ENCODE measurements at places on chromosomes 6 and 20. TPM values are rescaled to one million over a fixed set of nuclear protein-coding genes. Genes with fewer than 3 reads are reported as not detected.

DNA sequence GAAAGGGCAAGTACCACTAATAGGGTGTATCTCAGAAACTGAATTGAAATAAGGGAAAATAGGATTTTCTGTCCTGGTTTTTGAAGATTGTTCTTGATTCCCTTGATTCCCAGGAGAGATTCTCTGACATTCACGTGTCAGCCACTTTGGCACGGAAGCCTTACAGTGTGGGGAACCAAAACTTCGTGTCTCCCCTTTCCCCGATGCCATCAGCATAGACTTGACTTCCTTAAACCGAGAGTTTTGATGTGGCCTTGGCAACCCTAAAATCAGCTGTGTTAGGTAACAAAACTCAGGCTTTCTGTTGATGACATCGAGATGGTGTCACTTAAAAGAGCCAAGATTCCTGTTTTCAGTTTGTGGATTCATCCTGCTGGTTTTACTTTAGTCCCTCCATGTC lies 7.5 kb downstream of the HMGN4 start:
- no peak for DNase-seq

- DNase-seq, result no peak
Observed at GRCh38 chr6:79687759-79688158, 56.6 kb downstream of the SH3BGRL2 start.

GRCh38 chr6:48048451-48049146 lies 62.4 kb downstream of the PTCHD4 start:
- DNase-seq, result no peak

GRCh38 chr6:81894788-81895271 lies 142.3 kb upstream of the TENT5A start:
- no peak for DNase-seq

DNA sequence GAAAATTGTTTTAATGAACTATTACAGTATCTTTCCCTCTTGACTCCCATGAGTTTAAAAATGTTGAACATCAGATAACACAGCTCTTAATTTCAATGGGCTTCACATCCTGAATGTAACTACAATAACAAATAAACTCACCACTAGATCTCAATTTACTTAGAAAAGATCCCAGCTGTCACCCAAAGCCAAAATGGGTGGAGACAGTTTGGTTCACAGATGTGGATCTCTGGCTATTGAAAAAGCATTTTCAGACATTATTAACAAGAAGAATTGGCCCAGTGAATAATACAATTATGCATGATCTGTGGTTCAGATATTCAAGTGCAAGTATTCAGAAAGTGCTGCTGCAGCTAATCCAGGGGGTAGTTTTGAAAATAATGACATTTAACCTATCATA lies 184.7 kb upstream of the RALGAPA2 start:
- DNase-seq, result no peak

GRCh38 chr20:36339646-36340592 lies 33.8 kb downstream of the DLGAP4 start:
- DNase-seq, result no peak

GRCh38 chr6:89145091-89145955 lies 532 bp upstream of the PM20D2 start:
- DNase-seq, result no peak

- DNase-seq, result no peak
Observed at GRCh38 chr6:113907102-113907815, 50.1 kb downstream of the MARCKS start.

DNA sequence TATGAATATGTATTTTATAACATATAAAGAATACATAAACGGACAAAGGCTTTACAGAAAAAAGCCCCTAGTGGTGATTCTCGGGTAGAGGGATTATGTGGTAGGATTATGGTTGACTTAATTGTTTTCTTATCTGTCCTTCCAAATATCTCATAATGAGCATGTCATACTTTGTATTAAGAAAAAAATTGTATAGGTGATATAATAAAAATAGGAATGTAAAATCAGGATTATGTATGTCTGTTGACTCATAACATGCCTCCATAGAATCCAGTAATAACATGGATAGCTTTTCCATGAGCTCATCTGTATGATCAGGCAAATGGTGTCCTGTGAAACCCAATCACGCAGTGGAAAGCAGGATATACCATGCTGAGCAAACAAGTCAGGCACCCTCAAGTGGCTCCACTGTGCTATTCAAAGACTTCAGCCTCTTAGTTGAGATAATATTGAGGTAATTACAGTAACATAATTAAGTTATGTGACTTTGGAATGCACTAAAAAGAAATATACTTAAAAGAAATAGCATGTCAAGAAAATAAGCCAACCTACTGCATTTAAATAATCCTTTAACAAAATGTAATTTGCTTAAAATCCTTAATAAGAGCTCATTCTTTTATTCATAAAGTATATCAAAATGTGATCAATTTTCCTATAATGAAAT lies 39.6 kb upstream of the PRELID3B start:
- no peak for DNase-seq

DNA sequence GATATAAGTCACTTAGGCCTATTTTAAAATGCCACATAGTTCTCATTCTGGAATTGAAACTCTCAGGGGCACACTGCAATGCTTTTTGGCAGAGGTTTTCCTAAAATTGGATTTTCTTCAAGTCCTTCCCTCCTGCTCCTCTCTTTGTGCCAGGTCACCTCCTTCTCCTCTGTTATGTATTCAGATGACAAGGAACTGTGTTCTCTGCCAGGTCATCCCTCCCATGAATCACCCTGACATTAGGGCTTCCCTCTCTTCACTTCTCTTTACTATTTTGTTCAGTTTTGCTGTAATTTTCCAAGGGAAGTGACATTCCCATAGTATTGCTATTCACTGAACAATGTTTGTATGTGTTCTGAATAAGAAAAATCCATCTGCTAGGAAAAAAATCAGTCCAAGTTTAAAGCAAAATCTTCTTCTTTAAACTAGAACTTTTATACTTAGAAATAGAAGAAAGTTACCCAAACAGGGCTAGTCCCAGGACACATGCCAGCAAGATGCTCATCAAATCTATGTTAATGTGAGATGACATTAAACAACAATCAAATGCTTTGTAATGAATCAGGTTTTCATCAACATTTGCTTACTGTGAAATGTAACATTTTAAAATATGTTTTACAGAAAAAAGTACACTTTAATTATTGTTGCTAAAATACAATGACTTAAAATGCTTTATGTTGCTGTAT lies 461.1 kb downstream of the MMUT start:
- no peak for DNase-seq

GRCh38 chr6:130575557-130575956 lies 209.7 kb downstream of the TMEM200A start:
- DNase-seq, result no peak

DNA sequence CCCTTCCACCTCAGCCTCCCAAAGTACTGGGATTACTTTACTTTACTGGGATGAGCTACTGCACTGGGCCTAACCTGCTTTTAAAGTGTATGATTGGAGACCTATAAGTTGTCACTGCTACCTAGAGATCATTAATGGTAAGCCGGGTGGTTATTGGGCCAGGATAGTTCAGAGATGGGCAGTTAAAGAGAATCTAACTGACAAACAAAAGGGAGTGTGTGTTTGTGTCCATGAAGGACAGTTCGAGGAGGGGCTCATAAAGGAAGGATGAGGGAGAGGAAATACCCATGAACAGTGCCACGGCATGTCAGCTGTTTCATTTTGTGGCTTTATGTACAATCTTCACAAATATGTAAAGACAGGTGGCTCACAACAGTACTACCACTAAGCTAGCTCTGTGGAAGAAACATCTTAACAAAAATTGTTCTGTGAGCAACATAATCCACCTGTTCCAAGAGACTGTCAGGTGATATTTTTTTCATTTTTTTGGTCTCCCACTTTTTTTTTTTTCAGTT lies 69.7 kb upstream of the FAM8A1 start:
- no peak for DNase-seq

DNA sequence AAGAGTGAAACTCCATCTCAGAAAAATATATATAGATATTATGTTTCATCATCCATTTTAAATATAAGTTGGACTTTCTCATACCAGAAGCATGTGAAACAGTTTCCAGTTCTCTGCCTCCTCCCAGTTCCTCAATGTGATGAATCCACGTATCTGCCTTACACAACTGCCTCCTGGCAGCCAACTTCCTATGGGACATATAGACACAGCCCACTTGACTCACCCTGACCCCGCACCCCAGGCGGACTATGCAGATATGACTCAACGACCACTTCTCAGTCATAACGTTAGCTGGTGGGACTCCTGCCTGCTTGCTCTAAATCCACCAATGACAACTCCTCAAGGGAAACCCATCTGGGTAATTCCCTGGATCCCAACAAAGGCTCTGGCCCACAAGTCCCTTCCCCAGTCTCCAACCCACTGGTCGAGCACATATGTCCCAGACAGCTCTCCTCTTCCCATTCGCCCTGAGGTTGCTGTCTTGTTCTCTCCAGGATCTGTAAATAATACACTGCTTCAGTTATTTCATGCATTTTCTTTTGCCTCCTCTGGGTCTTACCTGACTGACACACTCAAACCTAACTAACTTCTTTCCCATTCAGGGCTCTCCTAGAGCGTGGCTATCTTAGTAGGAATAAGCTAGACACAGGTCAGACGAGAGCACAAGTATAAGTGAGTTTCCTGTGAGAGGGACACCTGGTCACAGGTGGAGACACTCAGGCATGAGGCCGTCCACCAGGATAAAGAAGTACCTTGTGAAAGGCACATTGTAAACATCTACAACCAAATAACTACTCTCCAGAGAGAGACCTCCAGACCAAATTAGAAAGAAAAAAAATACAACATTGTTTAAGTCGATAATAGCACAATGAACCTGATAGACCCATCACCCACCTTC lies 548.5 kb downstream of the CD83 start:
- DNase-seq, result no peak

- no peak for DNase-seq
Observed at GRCh38 chr6:138959521-138959920, 28.5 kb downstream of the REPS1 start.

DNA sequence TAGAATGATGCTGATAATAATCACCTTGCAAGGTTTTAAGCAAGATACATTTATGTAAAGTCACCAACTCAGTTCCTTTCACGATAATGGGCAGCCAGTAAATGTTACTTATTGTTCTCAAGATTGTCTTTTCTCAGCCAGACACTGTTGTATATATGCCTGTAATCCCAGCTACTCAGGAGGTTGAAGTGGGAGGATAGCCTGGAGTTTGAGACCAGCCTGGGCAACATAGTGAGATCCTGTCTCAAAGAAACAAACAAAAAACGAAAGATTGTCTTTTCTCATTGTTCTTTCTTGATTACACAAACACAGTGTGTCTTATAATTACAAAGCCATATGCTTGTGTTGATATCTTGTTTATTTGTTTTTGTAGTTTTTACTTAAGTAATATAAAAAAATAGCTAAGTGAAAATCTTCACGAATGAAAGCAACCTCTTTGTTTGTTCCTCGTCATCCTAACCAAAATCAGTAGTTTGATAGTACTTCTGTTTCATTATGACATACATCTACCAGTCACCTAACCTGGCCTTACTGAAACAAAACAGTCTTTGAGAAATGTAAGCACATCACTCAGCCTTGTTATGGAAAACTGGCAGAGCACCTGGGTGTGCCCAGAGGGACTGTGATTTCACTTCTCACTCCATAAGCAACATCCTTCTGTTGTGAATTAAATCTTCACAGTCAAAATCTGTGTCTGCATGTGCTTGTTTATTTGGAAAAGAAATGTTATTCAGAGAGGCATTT lies 436.2 kb upstream of the SOX4 start:
- no peak for DNase-seq

- no peak for DNase-seq
Observed at GRCh38 chr6:12769556-12770256, 53.1 kb downstream of the PHACTR1 start.

DNA sequence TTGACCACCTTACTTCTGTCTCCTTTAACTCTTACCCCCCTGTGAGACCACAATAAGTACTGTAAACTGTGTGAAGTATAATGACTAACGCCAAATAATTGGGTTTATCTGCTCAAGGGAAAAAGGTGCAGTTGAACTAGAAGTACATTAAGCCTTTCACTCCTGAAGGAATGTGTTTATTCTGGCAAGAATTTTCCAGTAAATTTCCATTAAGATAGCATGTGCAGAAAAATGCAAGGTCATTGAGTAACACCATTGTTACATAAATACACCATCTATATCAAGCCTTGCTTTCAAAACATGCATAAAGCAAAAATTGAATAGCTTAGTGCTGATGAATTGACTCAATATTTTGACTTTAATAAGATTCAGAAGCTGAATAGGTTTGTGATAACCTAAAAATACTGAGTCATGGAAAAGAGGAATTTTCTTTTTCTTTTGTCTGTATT lies 65.4 kb downstream of the ARHGAP18 start:
- DNase-seq, result no peak

DNA sequence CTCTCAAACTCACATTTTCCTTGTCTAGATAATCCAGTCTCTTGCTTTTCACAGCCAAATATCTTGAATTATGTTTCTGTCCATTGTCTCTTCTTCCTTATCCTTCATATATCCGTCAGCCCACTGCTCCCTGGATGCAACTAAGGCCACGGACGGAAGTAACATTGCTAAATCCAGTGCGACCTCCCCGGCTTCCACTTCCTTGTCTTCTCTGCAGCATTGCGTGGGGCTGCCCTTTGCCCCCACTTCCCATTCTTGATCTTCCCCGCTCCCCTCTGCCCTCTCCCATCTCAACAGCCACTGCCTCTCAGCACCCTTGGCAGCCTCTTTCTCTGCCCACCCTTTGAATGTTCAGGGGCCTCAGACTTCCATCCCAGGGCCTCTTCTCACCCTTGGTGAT lies 190.4 kb upstream of the UST start:
- no peak for DNase-seq

GRCh38 chr20:22740829-22741228 lies 156.5 kb upstream of the FOXA2 start:
- no peak for DNase-seq

- DNase-seq, result peak; percentile 92
Observed at GRCh38 chr6:28474441-28475219, 31.3 kb upstream of the ZSCAN23 start.

The DOK5 gene
- 0.18 TPM for total RNA-seq

The DLL1 gene
- 2.4 TPM for total RNA-seq

The EYA2 gene
- total RNA-seq, result 1.9 TPM

The CGA gene
- not detected for total RNA-seq

The ANGPT4 gene
- not detected for total RNA-seq

The RGL2 gene
- total RNA-seq, result 84.4 TPM

The DDO gene
- 0.39 TPM for total RNA-seq

The MICB gene
- 72.1 TPM for total RNA-seq

The RAB44 gene
- not detected for total RNA-seq

The GGT7 gene
- total RNA-seq, result 11.5 TPM

The ZNF391 gene
- 4.4 TPM for total RNA-seq

The PROKR2 gene
- total RNA-seq, result not detected

All from Panc1 (cell line).